ENCODE measurements at places on chromosomes 16 and 17. TPM values are rescaled to one million over a fixed set of nuclear protein-coding genes. Genes with fewer than 3 reads are reported as not detected.

DNA sequence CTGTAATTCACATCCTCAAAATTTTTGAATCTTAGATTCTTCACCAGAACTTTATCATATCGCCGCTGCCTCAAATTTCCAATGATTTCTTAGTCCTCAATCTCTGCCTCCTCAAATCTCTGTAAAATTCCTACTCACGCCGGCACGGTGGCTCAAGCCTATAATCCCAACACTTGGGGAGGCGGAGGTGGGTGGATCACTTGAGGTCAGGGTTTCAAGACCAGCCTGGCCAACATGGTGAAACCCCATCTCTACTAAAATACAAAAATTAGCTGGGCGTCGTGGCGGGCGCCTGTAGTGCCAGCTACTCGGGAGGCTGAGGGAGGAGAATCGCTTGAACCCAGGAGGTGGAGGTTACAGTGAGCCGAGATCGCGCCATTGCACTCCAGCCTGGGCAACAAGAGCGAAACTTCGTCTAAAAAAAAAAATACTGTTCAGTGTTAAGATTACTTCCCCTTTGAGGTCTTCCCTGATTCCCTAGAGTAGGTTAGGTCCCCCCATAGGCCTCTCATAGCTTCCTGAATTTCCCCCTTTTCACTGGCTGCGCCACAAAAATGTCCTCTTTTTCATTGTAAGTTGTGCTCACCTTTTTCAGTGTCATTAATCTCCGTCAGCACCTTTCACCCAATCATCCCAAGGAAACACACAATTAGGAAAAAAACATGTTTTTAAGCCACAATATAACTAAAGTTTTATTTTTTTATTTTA is 919 bp upstream of the CBX1 start:
- DNase-seq, result no peak

DNA sequence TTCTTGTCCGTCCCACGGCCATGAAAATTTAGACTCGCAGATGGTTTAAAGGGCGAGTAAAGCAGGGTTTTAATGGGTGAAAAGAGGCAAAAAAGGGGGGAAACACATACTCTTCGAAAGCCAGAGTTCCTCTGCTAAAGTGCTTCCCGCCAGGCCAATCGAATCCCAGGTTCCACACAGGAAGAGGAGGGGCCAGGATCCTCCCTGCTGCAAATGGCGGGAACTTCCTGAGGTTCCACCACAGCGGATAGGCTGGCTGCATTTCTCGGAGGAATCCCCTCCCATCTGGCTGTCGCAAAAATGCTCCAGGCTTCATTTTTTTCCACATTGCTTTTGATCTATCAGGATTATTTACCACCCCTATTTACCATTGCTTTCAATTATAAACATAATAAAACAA is 670.1 kb upstream of the CA10 start:
- DNase-seq, result no peak

GRCh38 chr17:35519439-35519838 is 18.0 kb downstream of the SLFN12L start:
- DNase-seq, result no peak

GRCh38 chr17:50866950-50867362 is 802 bp upstream of the TOB1 start:
- peak; percentile 54 for DNase-seq

- DNase-seq, result no peak
Measured at GRCh38 chr17:77364941-77365583, 224.3 kb downstream of the SEC14L1 start.

DNA sequence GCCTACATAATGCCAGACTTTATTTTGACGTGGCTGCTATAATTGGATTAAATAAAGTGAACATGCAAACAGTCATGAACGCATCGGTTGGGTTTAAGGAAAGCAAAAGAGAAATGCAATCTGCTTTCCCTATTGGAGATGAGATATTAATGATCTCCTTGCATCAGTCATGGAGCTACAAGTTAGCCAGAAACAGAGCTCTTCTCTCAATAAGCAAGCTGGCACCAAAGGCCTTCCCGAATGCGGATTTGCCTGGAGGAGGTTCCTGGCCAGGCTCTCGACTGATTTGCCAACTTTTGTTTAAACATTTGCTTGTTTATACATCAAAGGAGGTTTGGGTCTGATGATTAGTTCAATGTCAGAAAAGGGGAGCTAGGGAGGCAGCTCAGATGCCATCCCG is 318.4 kb downstream of the XYLT1 start:
- DNase-seq, result no peak

SHISA9 gene
- not detected for total RNA-seq

DNA sequence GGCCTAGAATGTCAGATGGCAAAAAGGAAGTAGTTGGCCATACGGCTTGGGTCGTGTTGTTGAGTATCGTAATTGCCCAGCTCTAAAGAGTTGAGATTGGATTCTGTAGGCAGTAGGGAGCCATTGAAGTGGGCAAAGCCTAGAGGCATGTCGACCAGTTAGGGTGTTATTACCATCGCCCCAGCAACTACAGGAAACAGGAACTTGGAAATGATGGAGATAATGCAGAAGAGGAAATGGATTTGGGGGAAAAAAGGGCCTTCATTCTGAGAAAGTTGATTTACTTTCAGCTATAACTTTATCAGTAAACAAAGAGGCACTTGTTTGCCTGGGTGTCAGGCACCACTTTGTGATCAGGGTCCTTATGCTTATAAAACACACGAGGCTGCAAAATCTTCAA is 52.6 kb downstream of the COX10 start:
- DNase-seq, result no peak

- no peak for DNase-seq
Measured at GRCh38 chr16:57423152-57423551, 18.6 kb downstream of the CCL17 start.

GRCh38 chr17:80862978-80863377 is 128.7 kb upstream of the CHMP6 start:
- no peak for DNase-seq

CALB2 gene
- not detected for total RNA-seq

DNA sequence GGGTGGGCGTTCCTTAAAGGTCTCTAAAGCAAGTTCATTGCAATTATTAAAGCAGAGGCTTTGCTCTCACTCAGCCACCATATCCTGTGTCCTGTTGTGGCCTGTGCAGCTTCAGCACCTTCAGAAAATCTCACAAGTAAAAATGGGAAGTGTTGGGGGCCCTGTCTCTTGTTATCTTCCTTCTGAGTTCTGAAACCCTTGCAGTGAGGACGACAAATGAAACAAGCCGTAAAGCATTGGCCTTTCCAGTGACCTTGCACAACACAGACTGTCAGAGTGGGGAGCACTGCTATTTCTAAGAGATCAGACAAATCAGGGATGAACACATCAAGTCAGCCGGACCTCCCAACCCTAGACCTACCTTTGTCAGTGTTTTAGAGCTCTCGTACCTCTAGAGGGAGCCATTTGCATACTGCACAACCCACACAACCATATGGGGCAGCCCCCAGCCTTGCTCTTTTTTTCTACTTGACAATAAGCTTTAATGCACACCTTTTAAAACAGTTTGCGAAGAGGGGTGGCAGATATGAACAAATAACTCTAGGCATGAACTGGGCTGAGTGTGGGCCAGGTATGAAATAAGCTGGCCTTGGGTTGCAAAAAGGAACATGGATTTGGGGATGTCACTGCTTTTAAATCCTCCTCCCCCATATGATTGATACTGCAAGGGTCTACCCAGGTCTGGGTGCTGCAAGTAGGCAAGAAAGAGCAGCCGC is 89.8 kb downstream of the KATNIP start:
- no peak for DNase-seq

PCGF2 gene
- total RNA-seq, result 0.53 TPM

DNA sequence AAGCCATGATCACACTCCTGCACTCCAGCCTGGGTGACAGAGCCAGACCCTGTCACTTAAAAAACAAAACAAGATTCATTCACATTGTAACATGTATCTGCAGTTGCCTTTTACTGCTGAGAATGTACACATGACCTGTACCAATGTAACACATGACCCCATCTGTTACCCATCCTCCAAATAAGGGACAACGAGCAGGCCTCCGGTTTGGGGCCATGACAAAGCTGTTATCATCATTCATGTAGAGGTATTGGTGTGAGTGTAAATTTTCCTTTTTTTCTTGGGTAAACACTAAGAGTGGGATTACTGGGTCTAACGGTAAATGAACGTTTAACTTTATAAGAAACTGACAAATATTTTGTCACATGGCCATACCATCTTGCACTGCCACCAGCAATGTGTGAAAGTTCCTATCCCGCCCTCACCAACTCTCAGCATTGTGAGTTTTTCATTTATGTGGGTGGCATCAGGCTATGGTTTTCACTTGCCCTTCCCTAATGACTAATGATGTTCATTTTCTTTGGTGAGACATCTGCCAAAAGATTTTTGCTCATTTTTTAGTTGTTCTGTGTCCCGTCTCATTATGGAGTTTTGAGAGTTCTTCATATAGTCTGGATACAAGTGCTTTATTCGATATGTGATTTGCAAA is 145.5 kb downstream of the C16orf78 start:
- DNase-seq, result no peak

All from T-cell (primary cell).